ENCODE measurements at places on chromosomes 16 and 17. TPM values are rescaled to one million over a fixed set of nuclear protein-coding genes. Genes with fewer than 3 reads are reported as not detected.

GRCh38 chr16:10121491-10121890 is 60.7 kb downstream of the GRIN2A start:
- DNase-seq = peak; percentile 53

DNA sequence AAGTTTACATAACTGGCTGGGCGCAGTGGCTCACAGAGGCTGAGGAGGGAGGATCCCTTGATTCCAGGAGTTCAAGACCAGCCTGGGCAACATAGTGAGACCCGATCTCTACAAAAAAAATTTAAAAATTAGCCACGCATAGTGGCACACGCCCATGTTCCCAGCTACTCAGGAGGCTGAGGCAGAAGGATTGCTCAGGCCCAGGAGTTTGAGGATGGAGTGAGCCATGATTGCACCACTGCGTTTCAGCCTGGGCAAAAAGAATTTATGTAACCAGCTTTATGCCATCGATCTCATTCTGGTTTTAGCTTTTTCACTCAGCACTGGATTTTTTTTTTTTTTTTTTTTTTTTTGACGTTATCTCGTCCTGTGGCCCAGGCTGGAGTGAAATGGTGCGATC is 9.1 kb upstream of the CD300E start:
- no peak for DNase-seq

DNA sequence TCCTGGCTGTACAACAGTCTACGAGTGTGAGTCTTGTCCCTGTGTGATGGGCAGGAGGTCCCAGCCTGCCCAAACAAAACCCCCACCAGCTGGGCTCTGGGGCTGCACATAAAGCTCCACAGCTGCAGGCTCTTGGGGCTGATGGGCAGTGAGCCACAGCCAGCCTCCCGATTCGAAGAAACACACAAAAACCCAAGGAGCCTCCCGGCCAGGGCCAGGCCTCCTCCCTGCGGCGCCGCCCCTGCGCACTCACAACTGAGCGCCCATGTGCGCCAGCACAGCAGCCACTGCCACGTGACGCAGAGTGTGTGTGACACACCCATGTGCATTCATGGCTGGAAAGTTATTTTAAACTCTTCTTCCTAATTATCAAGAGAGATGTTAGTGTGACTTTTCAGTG is 30.6 kb upstream of the FAAP100 start:
- DNase-seq = no peak

DNA sequence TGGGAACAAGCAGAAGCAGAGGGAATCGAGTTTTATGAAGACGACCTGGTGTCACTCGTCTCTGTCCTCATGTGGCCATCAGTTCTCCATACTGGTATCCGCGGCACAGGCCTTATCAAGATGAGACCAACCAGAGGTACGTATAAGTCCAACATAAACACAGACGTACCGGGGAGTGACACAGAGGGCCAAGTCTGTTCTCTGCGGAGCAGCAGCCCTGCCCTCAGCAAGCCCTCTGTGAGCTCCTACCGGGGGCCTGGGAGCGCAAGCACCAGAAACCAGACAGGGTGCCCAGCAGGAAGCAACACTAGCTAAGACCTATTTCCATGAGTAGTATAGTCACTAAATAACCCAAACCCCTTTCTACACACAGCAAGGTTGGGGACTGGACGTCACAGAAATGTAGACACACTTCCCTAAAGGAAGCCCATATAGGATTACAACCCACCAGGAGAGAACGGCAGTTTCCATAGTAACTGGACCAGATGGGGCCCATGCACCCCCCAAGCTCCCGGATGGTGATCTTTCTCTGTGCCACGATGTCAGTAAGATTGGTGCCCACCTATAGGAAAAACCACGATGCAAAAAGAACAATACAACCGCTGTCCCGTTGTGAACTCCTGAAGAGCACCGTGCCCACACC is 911 bp downstream of the ARL16 start:
- no peak for DNase-seq

DNA sequence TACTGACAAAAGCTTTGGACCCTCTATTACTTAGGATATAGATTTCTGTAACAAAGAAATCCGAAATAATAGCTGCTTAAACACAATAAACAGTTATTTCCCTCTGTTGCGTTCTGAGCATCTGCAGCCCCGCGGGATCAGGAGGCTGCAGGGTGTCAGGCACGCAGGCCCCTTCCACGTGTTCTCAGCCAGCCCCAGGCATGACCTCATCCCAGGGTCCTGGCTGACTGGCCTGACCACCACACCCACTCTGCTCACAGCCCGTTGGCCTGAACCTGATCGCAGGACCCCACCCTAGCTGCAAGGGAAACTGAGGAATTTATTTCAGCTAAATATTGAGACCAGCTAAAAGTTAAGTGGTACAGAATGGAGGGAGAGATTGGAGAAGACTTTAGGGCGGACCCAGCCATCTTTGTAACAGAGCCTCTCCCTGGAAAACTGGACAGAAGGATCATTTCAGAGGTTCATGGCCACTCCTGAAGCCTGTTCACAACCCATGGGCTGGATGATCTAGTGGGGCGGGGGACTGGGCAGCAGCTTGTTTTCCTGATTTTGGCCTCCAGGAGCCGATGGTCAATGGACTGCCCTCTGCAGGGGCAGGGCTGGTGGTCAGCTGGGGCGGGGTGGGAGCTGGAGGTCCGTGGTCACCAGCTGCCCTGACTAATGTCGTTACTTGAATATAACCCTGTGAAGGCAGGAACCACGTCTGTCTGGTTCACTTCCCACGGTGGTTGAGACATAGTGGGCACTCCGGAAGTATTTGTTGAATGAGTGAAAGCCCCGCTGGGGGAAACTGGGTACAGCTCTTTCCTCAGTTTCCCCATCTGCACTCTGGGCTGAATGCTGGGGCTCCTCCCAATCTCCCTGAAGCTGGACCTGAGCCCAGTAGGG is 10.9 kb downstream of the CETP start:
- DNase-seq = no peak

GRCh38 chr17:82907797-82908542 is 68.1 kb upstream of the ZNF750 start:
- no peak for DNase-seq

- DNase-seq = no peak
Observed at GRCh38 chr17:81601525-81602120, 35.3 kb downstream of the NPLOC4 start.

GRCh38 chr17:72710834-72711233 is 381.7 kb downstream of the SLC39A11 start:
- no peak for DNase-seq

GRCh38 chr17:3879591-3880417 is 13.0 kb downstream of the CAMKK1 start:
- DNase-seq = no peak

KRT39 gene
- not detected for total RNA-seq

TCAP gene
- 0.07 TPM for total RNA-seq

SPDYE4 gene
- total RNA-seq = not detected

YPEL2 gene
- total RNA-seq = 2.5 TPM

All from epithelial cell of proximal tubule (primary cell).